H1 (cell line): ENCODE measurements at places on chromosomes 1 and 21. TPM values are rescaled to one million over a fixed set of nuclear protein-coding genes. Genes with fewer than 3 reads are reported as not detected.

The HHIPL2 gene
- polyA plus RNA-seq, result 0.08 TPM in 2 replicates

The ZNF593OS gene
- not detected in 2 replicates for polyA plus RNA-seq

The INSRR gene
- 0.02 TPM in 2 replicates for polyA plus RNA-seq

The TMCO1 gene
- polyA plus RNA-seq, result 41.2 and 63.8 TPM in 2 replicates

The TDRD10 gene
- polyA plus RNA-seq, result 0.27 and 0.30 TPM in 2 replicates

The SPRR1A gene
- polyA plus RNA-seq, result not detected in 2 replicates

The RPTN gene
- not detected in 2 replicates for polyA plus RNA-seq

The KIF2C gene
- polyA plus RNA-seq, result 36.7 and 41.8 TPM in 2 replicates

The FH gene
- polyA plus RNA-seq, result 28.1 and 45.0 TPM in 2 replicates

The LAMB3 gene
- 0.45 and 0.52 TPM in 2 replicates for polyA plus RNA-seq

The PBX1 gene
- polyA plus RNA-seq, result 80.1 and 87.4 TPM in 2 replicates

The KCNA2 gene
- 0.24 and 0.26 TPM in 2 replicates for polyA plus RNA-seq
